ENCODE measurements at places on chromosomes 6 and 20. TPM values are rescaled to one million over a fixed set of nuclear protein-coding genes. Genes with fewer than 3 reads are reported as not detected.
A peak's percentile ranks its signal among the peaks of the same experiment; 100 is the strongest.

The GNRH2 gene
- 0.45 TPM for polyA plus RNA-seq

The PDE10A gene
- polyA plus RNA-seq, result 46.6 TPM

The C4B gene
- 17.4 TPM for polyA plus RNA-seq

The CDSN gene
- not detected for polyA plus RNA-seq

The CST1 gene
- polyA plus RNA-seq, result not detected

The TPD52L1 gene
- 100 TPM for polyA plus RNA-seq

The METTL24 gene
- 13.4 TPM for polyA plus RNA-seq

The SPATA25 gene
- polyA plus RNA-seq, result 2.7 TPM

The TFAP2D gene
- not detected for polyA plus RNA-seq

The PANK2 gene
- polyA plus RNA-seq, result 36.6 TPM

DNA sequence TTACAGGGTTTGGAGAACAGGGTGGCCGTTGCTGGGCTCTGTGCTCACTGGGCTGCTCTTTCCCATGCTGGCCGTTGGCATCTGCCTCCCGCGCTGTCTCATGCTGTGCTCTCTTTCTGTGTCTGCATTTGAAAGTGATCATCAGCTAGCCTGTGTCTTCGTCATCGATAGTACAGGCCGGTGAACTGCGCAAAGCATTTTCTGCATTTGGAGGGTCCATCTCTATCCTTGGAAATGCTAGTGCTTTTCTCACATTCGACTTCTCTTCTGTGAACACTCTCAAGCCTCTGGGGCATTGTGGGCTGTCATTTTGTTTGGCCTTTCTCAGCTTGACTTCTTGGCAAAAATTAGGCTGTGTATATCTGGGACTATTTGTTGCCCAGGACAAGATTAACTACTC is 6.8 kb upstream of the SNHG17 start:
- no peak for DNase-seq

DNA sequence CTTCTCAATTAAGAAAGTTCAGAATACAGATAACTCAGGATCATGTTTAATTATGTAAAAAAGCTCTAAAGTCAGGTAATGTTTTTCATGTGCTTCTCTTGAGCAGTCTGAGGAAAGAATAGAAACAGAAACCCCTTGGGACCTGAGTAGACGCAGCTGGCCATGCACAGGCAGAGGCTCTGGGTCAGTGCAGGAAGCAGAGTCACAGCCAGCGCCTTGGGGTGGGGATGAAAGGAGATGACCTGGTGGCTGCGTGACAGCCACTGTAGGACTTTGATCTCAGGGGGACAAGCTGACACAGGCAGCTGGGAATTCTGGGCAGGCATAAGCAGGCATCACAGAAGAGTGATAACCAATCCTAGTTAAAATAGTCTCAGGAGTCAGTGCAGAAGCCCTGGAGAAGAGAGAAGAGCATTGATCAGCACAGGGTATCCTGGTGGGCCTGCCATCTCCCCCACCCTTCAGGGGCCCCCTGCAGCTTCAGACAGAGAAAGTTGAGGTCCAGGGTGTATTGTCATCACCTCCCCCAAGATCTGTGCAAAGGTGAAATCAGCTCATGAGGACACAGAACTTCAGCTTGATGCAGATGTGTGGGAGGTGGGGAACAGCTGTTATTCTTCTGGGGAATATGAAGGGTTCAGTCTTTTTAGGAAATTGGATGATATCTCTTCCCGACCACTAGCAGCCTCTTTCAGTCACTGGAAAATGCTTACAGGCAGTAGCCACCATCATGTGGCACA is 6.4 kb downstream of the HLA-DQB1 start:
- no peak for DNase-seq

- no peak for DNase-seq
Observed at GRCh38 chr20:1881240-1881835, 13.9 kb upstream of the SIRPA start.

DNA sequence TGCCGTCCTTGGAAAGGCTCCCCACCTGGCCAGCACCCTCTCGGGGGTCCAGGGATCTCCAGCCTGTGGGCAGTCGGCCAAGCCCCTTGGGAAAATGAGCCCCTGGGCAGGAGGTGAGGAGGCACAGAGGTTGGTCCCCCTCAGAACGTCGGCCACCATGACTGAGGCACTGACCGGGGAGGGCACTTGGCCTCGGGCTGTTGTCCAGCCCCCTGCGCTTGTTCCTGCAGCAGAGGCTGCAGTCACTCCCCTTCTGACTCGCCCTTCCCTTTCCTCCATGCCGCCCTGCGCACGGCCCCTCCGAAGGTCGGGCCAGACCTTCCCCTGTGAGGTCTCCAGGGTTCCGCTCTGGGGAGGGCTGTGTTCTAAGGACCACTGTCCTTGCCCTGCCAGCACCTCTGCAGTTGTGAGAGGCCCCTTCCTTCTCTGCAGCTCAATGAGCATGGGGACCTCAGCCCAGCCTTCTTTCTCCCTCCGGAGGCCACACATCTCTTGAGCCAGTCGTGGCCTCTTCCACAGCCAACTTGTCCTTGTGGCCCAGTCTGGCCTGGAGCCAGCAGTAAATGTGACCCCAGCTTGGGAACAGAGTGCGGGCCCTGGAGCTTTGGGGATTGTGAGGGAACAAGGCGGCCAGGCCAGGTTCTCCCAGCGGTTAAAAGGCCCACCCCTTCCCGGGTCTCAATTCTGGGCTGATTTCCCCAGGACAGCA is 195.5 kb downstream of the DLL1 start:
- no peak for DNase-seq

DNA sequence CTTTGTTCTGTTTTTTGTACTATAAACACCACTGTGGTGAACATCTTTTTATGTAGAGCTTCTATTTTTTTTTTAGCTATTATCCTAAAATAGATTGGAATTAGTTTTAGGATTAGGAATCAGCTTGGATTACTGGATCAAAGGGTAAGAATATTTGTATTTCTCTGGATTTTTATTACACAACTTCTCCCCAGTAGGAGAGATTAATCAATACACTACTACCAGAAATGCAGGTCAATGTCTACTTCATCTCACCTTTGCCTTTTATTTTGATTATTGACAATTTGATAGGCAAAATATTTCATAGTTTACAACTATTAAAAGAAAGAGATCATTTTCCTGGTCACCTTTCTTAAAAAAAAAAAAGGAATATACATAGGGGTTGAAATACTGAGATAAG is 191.9 kb downstream of the TSHZ2 start:
- DNase-seq, result no peak

GRCh38 chr6:29696147-29697125 is 15.5 kb upstream of the ZFP57 start:
- no peak for DNase-seq

- no peak for DNase-seq
Observed at GRCh38 chr6:85449818-85450759, at the start of gene NT5E. TSS of gene NT5E (plus strand) at chr6:85450083. CDS start at chr6:85450140, 57 bp downstream.

DNA sequence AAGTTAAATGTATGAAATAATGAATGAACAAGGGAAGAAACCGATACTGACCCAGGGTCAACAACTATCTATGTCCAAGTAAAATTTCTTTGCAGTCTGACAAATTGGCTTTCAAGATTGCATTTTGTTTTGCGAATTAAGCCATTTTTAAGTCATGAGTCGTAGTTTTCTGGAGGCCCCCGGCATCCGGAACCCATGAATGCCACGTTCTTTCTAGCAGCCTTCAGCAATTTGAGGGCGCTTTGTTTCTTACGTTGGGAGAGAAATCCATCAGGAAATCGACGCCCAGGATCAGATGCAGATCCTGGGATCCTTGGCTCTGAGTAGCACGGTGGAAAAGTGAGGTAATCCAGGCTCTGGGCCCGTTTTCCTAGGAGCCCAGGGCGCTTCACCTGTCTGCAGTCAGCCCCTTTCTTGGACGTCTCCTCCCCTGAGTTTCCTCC is 309 bp upstream of the ABRACL start:
- no peak for DNase-seq

GRCh38 chr20:20568604-20569205 is 143.7 kb downstream of the RALGAPA2 start:
- peak; percentile 21 for DNase-seq

GRCh38 chr20:14569641-14570040 is 232.2 kb upstream of the FLRT3 start:
- DNase-seq, result no peak

DNA sequence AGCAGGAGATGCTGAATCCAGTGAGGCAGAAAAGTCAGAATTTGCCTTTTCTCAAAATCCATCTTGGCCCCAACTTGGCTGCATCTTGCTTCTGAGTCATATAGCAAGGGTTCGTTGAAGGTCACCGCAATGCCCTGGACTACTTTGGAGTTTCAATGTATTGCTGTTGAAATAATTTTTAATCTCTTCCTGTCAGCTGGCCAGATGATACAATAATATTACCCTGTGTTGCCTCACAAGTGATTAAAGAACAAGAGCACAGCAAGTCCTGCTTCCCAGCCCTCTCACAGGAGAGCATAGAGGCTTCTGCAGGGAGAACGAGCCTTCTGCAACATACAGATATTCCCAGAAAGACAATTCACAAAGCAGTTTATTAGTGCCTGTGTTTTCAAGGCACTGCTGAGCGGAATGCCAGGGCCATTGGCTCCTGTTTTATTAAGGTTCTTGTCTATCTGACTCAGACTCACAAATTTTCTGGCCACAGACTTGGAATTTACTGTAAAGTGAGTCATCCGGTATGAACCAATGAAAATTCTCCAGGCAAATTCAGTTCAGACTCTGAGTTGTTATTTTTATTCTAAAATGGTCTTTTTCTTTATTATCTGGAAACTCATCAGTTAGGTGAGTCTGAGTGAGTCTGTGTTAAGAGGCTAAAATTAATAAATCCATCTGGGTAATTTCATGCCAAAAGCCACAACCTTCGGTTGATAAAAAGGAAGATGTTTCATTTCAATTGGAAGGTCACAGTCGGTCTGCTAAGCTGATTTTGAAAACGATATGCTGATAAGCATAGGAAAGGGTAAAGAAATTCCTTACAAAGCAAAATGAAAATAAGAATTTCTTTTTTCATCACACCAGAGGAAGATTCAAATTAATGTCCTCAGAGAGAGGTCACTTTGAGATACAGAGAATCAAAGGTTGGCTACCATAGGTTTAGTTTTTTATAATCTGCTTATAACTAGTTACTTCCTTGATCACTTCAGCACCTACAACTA is 289.4 kb upstream of the STXBP5 start:
- no peak for DNase-seq

GRCh38 chr20:4038047-4038459 is 22.7 kb upstream of the RNF24 start:
- DNase-seq, result no peak

DNA sequence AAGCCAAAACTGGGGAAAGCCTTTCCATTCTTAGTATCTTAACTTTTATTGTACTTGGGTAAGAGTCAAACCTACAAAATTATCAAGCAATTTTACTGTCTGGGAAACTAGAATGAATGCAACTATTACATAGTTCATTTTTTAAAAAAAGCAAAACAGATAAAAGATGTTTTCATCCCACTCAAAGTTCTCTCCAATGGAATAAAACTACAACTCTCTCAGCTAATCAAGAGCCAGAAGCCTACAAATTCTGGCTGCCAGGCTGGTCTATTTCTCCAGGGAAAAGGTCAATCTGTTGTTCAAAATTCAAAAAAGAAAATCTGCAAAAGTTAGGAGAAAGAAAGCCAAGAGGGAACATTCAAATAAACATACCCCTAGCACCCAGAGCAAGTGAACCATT is 56.2 kb downstream of the COL12A1 start:
- no peak for DNase-seq

DNA sequence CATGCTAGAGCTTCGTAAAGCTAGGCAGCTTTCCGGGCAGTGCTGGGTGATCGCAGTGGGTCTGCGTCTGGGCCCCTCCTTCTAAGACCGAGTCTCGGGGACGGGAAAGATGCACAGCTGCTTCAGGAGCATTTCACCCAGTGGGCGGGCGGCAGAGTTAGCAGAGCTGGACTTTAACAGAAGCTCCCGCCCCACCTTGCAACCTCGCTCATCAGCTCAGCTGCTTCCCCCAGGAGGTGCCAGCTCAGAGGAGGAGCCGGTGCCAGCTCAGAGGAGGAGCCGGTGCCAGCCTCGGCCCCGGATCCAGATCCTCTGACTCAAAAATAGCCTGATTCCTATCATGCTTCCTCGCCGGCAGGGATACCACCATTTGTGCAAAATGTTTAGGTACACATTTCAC is 94.5 kb upstream of the RPS6KA2 start:
- no peak for DNase-seq

DNA sequence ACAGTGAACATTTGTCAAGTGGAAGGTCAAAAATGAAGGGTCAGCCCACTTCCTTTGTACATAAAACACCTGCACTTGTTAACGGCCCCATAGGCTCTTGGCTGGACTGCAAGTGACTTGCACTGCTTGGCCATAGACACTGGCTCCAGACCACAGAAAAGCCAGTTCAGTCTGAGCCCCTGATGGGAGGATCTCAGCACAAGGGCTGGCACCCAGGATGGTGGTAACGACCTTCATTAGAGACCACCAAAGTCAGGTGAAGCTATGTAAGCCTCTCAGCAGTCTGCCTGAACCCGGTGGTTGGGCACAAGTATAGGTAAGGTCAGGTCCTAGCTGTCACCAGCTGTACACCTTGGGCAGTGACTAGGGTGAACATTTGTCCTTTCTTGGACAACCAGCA is 16.1 kb downstream of the PLAGL2 start:
- DNase-seq, result no peak

GRCh38 chr20:49831022-49831769 is 18.6 kb downstream of the SLC9A8 start:
- no peak for DNase-seq

GRCh38 chr6:168247443-168248147 is 72.0 kb downstream of the DACT2 start:
- no peak for DNase-seq

DNA sequence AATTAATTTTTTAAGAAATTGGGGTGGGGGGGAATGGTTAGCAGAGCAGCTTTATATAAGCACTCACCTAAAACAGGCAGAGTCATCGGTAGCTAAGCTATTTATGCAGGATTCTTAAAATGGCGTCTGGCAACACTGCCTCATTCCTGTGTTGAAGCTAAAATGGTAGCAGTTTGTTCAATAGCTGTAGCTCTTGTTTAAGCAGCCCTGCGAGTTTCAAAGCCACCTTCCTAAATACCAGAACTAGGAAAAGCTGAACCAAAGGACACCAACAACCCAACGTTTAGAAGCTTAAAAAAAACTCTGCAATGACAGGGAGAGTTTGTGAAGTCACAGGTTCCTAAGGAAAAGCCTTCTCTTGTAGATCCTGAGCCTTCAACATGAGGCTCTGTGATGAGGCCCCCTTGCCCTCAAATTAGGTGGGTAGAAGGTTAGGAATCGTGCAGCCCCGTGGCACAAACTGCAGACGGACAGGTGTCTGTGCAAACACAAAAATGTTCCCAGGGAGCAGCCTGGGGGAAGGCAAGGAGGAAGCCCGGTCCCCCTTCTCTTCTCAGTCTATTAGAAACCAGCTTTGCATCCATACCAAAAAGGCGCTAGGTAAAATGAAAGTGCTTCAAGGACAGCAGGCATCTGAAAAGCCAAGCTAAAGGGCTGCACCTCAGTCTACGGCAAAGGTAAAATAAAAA is 4.7 kb downstream of the ZMYND8 start:
- DNase-seq, result no peak

- peak; percentile 57 for DNase-seq
Observed at GRCh38 chr6:2790588-2791449, 25.6 kb downstream of the WRNIP1 start.

Measured in renal cortex interstitium (tissue), 15 donors.